LHCN-M2 (cell line): ENCODE measurements at places on chromosomes 5 and 9.

GRCh38 chr9:114366334-114367128, 21.3 kb downstream of the AKNA start:
- peak; percentile 90 for DNase-seq

DNA sequence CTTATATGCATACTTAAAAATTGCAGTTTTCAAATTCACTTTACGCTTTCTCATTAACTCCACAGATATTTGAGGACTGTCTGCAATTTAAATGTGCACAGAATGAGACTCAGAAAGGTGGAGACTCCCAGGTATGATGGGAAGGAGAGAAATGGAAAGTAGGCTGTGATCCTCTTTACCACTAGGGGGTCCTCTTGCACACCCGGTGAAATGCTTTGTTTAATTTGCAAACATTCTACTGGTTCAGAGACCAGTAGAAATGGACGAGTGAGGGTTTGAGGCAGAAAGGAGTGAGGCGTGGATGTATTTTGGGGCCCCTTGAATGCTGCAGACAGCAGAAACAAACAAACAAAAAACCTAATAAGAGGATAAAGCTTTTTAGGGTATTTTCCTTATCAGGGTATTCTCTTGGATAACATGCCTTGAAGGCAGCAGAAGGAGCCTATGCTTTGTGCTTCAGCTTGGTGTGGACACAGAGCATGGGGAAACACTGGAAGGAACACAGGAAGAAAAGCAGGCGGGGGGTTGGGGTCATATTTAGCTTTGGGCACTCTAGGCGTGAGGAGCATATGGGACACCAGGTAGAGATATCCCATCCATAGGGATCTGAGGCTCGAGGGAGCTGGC, 410.1 kb downstream of the DMRT2 start:
- DNase-seq = no peak

DNA sequence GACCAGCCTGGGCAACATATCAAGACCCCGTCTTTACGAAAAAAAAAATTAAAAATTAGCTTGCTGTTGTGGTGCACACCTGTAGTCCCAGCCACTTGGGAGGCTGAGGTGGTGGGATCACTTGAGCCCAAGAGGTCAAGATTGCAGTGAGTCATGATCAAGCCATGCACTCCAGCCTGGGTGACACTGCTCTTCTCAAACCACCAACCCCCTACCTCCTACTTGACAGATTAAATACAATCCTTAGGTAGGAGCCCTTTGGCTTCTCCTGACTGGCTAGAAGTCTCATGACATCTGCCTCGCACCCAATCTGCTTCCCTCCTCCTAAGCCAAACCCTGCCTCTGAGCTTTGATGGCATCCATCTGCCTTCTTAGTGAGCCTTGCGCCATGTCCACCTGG, 11.6 kb upstream of the FBP1 start:
- DNase-seq = no peak

- DNase-seq = no peak
Measured at GRCh38 chr5:139275956-139276355, 17.6 kb upstream of the MATR3 start.

- no peak for DNase-seq
Measured at GRCh38 chr9:99607842-99608448, 213.7 kb upstream of the NR4A3 start.

GRCh38 chr9:96171728-96172127, 130.2 kb downstream of the HSD17B3 start:
- DNase-seq = no peak

DNA sequence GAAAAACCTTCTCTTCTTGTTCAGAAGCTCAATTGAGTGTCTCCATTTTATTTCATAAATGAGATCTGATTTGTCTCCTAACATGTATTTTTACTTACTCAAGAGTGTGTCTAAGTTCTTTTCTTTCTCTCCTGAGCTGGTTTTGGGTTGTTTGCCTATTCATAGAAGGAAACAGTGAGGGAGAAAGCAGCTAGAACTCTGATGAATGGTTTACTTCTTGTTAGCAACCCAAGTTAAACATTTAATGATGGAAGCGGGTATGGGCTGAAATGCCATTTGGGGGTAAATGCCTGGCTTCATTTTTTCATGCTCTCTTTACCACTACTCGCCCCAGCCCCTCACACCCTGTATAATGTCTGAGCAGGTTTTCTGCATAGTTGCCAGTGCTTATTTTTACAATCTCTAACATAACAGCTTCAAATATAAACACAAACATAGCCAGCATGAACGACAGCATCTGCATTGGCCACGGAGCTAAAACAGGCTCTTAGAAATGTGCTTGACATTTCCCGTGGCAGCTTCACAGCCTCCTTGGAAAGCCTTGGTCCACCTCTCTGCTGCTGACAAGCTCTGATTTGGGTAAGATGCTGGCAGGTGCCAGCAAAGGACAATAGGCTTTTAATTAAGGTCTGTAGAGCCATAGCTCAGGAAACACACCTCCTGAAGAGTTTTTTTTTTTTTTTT, 321.1 kb downstream of the ARHGEF28 start:
- DNase-seq = no peak

DNA sequence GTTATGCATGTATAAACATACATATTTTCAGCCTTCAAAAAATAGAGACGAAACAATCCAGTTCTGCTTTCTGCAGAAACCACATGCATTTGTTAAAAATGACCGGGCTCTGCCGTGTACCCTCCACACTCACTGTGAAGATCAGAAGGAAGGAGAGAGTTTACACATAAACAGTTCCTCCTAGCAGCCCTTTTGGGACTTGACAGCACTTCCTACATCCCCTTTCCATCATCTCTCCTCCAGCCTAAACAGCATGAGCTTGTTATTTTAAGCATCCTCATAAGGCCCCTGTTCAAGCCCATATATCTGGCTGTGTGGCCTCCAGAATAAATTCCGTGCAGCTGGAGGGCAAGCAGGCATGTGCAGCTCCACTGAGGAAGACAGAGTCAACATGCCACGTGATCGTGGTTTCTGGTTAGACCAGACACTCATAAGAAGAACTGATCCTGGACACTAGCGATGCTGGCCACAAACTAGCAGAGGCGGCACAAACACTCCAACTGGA, 42.2 kb downstream of the NIPAL4 start:
- peak; percentile 46 for DNase-seq

- DNase-seq = no peak
Measured at GRCh38 chr5:72167804-72168203, 60.5 kb downstream of the MAP1B start.

- peak; percentile 52 for DNase-seq
Measured at GRCh38 chr9:129177443-129177790, 644 bp downstream of the IER5L start.

GRCh38 chr9:75780185-75780584, 110.3 kb upstream of the PCSK5 start:
- no peak for DNase-seq

- DNase-seq = no peak
Measured at GRCh38 chr9:116685166-116685565, 1.9 kb upstream of the TRIM32 start.

DNA sequence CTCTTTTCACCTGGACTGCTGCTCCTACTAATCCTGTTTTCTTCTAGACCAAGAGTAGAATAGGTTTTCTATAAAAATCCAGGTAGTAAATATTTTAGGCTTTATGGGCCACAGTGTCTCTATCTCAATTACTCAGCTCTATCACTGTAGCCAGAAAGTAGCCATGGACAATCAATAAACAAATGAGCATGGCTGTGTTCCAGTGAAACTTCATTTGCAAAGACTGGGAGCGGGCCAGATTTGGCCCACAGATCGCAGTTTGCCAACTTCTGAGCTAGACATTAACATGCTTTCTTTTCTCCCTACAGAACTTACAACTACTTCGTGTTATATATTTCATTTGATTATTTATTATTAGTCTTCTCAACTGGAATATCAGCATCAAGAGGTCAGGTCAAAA, 30.2 kb downstream of the BRINP1 start:
- no peak for DNase-seq

- DNase-seq = no peak
Measured at GRCh38 chr9:20398536-20399338, 223.6 kb downstream of the MLLT3 start.

- no peak for DNase-seq
Measured at GRCh38 chr5:50766967-50767366, 100.5 kb downstream of the PARP8 start.

GRCh38 chr5:93078082-93079038, 502.7 kb downstream of the NR2F1-AS1 start:
- peak; percentile 98 for DNase-seq

DNA sequence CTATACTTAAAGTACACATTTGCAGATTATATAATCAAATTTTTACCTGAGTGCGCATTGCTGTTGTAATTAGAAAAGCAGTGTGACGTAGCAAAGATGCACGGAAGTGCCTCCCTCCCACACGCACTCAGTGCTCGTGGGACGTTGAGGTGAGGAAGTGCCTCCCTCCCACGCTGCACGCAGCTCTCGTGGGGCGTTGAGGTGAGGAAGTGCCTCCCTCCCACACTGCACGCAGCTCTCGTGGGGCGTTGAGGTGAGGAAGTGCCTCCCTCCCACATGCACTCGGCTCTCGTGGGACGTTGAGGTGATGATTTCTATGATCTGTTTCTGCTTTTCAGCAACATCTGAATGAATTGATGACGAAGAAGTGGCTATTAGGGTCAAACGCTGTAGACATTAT, 21.0 kb downstream of the EXOC3 start:
- no peak for DNase-seq

DNA sequence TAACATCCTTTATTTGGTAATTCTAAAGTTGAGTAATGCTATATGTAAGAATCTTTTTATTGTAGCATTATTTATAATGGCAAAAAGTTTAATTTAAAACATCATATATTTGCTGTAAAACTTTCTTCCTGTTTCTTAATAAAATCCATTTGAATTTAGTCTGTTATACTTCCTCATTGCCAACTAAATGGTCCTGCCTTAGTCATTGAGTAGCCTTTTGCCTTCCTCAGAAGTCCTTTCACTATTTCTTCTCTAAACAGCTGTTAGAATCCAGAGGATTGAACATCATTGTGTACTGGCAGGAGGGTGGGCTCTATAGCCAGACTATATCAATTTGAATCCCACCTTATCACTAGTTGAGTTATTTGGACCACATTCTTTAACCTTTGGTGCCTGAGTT, 11.0 kb downstream of the SLC44A1 start:
- no peak for DNase-seq

DNA sequence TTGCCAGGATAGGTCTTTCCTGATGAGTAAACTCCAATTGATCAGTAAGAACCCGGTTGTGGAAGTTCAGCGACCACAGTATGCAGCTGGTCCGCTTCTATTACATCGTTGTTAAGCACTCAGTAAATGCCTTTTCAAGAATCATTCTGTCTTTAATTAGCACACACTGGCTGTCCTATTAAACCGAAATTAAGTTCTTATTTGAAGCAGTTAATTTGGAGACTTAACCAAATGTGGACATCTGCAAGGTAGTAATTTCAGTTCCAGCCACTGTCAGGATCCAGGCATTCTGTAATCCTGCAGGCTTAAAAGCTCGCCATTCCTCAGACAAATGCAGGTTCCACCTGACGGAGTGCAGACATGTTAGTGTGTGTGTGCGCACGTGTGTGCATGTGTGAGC, 254.6 kb downstream of the IRX2 start:
- no peak for DNase-seq

DNA sequence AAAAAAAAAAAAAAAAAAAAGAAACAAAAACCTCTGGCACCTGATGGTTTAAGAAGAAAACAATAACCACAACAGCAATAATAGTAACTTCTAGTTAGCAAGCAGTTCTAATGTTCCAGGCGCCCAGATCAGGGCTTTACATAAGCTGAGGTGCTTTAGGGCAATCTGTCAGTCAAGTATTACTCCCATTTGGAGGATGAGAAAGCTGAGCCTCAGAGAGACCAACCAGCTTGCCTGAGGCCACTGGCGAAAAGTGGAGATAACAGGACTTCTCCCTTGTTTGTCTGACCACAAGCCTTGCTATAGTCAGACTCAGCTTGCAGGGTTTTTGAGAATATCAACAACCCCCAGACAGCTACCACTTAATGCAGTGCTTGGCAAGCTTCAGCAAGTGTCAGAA, 83.5 kb upstream of the BOD1 start:
- DNase-seq = no peak

DNA sequence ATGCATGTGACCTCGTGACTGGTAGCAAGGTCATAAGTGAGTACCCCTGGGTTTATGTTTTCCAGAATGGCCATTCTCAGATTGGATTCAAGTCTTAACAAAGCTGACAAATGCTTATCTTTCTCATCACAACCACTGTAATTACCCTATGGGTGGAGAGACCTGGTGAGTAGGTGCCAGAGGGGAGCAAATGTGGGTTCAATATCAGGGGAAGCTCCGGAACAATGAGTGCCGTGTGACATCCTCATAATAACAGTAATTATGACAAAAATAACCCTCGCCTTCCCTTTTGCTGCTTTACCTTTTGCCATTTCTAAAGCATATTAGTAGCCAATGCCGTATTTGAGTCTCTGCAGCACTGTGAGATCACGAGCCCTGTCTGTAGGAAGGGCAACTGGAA, 95.9 kb downstream of the NSG2 start:
- no peak for DNase-seq

- DNase-seq = no peak
Measured at GRCh38 chr5:149409268-149409948, 30.3 kb upstream of the IL17B start.

DNA sequence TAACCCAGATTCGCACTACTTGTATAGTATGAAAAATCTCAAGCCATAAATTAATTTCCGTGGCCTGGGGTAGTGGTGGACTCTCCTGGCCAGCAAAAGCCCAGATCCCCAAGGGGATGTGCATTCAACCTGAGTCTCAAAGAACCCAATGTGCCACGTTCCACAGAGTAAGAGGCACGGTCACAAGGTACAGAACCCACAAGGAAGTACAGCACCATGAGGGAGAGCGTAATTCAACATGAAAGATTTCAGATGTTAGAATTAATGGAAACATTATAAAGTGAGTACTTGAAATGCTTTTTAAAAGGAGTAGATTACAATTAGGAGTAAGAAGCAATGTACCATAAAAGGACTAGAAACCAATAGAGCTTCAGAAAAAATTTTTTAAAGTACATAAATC, 23.4 kb downstream of the SRD5A1 start:
- peak; percentile 20 for DNase-seq

DNA sequence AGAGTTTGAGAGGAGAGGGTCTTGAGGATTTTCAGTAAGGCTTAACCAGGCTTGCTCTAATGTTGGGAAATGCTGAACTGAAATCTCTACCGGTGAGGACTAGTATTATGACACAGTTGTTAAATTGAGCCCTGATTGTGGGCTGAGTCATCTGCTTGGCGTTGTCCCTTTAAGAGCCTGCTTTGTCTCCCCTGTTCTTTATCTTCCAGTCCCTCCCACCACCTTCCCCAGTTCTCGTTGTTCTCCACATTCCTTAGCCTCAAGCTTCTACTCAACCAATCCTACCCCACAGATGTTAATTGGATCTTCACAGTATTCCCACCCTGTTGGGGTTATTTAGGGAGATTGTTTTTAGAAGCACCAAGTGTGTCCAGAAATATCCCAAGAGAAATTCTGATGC, 57.6 kb downstream of the ANKRD55 start:
- DNase-seq = peak; percentile 67

DNA sequence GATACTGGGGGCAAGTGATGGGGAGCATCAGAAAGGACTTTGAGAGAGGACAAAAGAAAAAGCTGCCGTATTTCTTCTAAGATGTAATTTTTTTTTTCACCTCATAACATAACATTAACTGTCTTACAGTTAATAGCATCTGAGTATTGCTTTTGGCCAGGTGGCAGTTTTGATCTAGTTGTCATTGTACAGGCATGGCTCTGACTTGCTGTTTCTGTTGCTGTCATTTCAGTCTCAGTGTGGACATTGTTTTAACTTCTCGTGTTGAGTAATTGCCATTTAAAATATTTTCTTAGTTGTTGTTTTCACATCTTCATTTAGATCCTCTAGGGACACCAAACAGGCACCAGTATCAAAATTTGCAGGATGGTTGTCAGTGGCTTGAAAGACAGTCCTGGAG, 12.4 kb downstream of the SMAD5 start:
- DNase-seq = no peak
